ENCODE measurements at places on chromosomes 16 and 17. TPM values are rescaled to one million over a fixed set of nuclear protein-coding genes. Genes with fewer than 3 reads are reported as not detected.

- no peak for DNase-seq
Measured at GRCh38 chr16:81036751-81037350, 1.2 kb downstream of the ATMIN start.

GRCh38 chr16:81630635-81631031 lies 148.5 kb upstream of the PLCG2 start:
- no peak for DNase-seq

- no peak for DNase-seq
Measured at GRCh38 chr16:79355600-79356358, 244.8 kb downstream of the MAF start.

- no peak for DNase-seq
Measured at GRCh38 chr17:34255381-34255732, 272 bp downstream of the CCL2 start.

GRCh38 chr17:50923611-50924010 lies 57.5 kb upstream of the TOB1 start:
- no peak for DNase-seq

GRCh38 chr16:67883872-67884261 lies 818 bp upstream of the NRN1L start:
- peak; percentile 37 for DNase-seq

The TRPV2 gene
- total RNA-seq: not detected

DNA sequence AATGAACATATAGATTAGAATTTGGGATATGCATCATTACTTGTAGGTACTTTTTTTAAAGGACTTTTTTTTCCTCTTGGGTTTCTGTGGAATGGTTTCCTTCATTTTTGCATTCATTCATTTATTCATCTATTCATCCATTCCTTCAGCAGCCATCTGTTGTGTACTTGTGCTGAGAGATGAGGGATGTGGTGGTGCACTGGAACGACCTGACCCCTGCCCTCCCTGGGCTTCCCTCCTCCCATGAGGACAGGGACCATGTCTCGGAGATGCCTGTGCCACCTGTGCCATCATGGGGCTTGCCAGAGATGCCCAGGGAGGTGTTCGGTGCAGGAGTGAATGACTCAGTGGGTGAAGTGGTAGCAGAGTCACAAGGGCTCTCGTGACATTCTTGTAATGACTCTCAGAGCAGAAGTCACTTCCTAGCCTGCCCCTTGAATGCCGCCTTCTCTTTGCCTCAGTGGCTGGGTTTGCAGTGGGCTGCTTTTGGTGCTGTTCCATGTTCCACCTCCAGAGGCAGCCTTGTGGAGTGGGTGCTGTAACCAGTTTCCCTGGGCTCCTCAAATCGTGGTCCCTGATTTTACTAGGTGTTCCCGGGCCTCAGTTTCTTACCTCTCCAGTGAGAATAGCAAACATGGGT lies 43.9 kb downstream of the CLEC16A start:
- no peak for DNase-seq

The GALR2 gene
- 0.18 TPM for total RNA-seq

The SLC12A3 gene
- total RNA-seq: not detected

DNA sequence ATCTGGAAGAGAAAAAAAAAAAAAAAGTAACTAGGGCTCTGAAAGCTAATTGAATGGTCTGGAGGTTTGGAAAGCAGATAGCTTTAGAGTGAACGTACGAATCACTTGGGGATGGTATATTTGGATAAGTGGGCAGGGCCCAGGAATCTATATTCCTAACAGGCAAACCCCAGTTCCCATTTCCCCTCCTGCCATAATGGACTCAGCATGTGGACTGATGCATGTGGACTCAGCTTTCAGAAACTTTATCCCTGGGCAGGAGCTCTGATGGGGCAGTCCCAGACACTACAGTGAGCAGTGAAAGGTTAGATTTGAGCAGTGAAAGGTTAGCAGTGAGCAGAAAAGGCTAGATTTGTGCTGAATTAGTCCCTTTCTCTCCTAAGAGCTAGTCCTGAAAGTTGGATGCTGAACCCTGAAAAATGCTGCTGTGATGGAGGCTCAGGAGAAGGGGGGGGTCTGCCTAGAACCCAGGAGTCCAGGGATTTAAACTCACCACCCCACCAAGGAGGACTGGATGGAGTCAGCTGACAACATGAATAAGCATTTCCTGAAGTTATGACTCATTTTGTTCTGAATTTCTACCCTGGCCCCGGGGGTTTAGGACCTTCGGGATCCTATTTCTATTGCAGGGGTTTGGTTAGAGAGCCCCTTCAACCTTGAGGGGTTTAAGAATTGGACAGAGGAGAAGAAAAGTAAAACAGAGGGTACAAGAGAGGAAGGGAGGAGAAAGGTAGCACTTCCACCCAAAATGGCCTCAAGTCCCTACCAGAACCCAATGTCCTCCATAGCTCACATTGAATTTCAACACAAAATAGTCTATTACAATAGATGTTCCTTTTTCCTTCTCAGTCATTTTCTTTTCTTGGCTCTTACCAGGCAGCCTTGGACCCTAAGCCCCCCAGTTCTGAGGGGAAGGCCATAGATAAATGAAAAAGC lies 10.3 kb upstream of the FZD2 start:
- DNase-seq: peak; percentile 74

GRCh38 chr17:60060474-60060873 lies 18.2 kb downstream of the HEATR6 start:
- DNase-seq: no peak

DNA sequence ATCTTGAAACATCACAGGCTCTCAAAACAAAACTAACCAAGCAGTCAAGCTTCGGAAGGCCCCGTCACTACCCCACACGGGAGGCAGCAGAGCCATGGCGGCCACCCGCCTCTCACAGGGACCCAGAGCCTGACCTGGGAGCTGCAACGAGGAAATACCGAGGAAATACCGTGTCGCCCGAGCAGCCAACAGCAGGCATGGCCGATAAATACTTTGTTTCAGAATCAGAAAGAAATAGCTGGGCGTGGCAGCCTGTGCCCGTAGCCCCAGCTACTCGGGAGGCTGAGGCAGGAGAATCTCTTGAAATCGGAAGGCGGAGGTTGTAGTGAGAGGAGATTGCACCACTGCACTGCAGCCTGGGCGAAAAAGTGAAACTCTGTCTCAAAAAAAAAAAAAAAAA lies 6.9 kb downstream of the LMF1 start:
- no peak for DNase-seq

The CDRT15L2 gene
- total RNA-seq: not detected

DNA sequence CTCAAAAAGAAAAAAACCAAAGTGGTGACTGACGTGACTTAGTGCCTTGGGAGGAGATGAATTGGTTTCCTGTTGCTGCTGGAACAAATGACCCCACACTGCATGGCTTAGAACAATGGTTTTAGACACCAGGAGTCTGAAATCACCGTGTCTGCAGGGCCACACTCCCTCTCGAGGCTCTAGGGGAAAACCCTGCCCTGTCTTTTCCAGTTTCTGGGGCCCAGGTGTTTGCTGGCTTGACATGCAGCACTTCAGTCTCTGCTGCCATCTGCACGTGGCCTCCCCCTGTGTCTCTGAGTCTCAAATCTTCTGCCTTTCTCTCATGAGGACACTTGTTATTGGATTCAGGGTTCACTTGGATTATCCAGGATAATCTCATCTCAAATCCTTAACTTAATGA lies 323.8 kb upstream of the TNRC6C start:
- no peak for DNase-seq

- no peak for DNase-seq
Measured at GRCh38 chr17:60134396-60135150, 15.2 kb upstream of the CA4 start.

DNA sequence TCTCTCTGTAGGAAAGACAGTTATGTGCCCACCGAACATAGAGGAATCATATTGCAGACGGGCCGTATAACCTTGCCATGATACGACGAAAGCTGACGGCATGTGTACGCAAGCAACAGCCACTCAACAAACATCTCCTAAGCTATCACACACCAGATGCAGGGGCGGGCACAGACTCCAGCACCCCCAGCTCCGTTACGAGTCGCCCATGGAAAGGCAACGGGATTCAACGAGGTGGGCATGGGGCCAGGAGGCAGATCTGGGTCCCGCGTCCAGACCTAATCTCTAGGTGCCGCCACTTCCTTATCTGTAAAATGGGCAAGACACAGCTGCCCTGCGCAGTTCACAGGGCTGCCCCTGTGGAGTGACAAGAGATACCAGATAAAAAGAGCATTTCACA lies 35.6 kb downstream of the ABR start:
- DNase-seq: no peak

The MEIOC gene
- 0.13 TPM for total RNA-seq

- no peak for DNase-seq
Measured at GRCh38 chr17:57125866-57126265, 40.8 kb downstream of the AKAP1 start.

DNA sequence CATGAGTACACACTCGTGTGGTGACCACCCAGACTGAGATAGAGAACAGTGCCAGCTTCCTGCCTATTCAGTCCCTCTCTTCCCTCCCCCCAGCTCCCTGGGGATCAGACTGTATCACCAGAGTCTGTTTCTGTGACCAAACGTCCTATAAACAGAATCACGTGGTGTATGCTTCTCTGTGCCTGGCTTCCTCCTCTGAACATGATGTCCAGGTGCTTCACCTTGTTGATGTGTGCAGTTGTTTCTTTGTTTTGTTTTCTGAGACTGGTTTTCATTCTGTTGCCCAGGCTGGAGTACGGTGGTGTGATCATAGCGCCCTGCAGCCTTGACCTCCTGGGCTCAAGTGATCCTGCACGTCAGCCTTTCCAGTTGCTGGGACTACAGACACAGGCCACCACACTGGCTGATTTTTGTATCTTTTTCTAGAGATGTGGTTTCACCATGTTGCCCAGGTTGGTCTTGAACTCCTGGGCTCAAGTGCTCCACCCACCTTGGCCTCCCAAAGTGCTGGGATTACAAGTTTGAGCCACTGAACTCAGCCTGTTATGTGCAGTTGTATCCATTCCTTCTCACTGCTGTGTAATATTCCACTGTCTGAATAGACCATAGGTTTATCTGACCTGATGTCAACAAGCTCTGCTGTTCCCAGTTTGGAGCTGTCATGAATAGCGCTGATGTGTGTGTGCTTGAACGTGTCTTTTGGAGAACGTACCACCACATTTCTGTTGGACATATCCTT lies 28.9 kb upstream of the PRM1 start:
- DNase-seq: peak; percentile 98

The FOXK2 gene
- 39.3 TPM for total RNA-seq

The APOBR gene
- total RNA-seq: not detected

DNA sequence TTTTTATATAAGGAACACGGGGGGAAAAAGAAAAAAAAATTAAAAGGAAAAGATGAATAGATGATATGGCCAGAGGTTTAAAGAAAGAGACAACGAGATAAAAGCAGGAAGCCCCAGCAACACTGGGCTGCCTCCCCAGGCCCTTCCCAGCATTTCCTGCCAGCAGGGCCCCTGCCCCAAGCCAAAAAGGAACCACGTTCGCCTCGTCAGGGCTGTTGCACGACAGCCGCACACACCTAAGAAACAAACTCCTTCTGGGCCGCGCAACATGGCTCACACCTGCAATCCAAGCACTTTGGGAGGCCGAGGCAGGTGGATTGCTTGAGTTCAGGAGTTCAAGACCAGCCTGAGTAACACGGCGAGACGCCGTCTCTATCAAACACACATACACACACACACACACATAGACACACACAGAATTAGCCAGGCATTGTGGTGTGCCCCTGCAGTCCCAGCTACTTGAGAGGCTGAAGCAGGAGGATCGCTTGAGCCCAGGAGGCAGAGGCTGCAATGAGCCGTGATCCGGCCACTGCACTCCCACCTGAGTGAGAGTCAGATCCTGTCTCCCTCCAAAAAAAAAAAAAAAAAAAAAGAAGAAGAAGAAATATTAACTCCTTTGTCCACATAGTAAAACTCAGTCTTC lies 83.0 kb downstream of the ANKRD11 start:
- no peak for DNase-seq

DNA sequence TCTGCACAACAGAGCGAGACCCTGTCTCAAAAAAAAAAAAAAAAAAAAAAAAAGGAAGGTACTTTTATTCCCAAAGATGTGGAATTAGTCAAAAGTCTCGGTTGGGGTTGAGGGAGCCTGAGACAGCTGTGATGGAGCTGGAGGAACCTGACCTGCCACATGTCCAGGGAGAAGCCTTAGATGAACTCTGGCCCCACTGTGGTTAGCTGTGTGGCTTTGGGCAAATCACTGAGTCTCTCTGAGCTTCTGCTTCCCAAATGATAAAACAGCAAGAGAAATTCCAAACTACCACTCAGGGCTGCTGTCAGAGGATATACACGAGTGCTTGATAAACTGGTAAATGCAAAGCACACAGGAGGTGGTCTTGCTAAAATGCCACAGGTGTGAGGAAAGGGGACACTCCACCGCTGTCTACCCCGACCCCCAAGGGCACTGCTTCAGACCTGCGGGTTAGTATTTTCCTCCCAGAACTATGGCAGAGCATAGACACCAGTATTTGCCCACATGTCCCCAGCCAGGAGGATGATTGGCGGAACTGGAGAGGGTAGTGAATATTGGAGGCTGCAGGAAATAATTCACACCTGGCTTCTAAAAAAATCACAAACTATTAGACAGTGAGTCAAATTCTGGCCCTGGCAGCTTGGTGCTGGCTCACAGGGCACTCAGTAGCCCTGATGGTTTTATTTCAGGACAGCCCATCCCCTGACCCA lies 14.7 kb downstream of the DRC3 start:
- no peak for DNase-seq

The KREMEN2 gene
- not detected for total RNA-seq

- DNase-seq: peak; percentile 72
Measured at GRCh38 chr17:77253611-77254051, 112.9 kb downstream of the SEC14L1 start.

- no peak for DNase-seq
Measured at GRCh38 chr16:48137822-48138221, 18.0 kb downstream of the ABCC12 start.

GRCh38 chr16:30409125-30410060 lies 2.0 kb downstream of the ZNF771 start:
- peak; percentile 89 for DNase-seq

DNA sequence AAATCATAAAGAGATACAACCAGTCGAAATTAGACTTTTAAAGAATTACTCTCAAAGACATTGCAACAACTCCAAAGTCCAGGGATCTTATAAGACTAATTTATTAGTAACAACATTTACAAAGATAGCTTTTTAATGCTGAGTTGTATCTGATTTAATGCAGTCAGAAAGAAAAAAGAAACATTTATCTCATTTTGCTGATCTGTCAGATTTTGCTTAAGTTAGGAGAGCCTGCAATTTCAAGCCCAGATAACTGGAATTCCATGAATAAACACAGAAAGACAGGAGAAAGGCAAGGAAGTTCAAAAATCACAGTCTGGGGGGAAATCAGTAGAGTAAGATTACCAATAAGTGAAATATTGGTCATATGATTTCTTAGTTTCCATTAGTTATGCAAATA lies 22.9 kb downstream of the SLFN11 start:
- no peak for DNase-seq

The GAS2L2 gene
- not detected for total RNA-seq

- no peak for DNase-seq
Measured at GRCh38 chr17:50807009-50807408, 28.4 kb upstream of the WFIKKN2 start.

DNA sequence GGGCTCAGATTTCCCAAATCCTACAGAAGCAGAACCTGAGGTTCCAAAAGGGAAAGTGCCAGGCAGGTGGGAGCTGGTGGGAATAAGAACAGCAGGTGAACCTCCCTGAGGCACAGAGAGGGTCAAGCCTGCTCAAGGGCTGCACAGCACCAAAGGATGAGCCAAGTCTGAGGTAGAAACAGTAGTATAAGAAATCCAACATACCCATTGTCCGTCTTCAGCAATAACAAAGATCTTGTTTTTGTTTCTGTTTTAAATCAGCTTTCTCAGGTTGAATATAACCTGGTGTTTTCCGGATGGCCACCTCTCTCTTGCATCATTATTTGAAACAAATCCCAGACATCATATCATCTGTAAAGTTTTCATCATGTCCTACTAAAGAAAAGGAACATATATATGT lies 10.6 kb upstream of the CES3 start:
- no peak for DNase-seq

The CDK5R1 gene
- total RNA-seq: 2.9 TPM

The SEZ6 gene
- not detected for total RNA-seq

The OTOA gene
- total RNA-seq: not detected
